ENCODE measurements at places on chromosomes 4 and X.

DNA sequence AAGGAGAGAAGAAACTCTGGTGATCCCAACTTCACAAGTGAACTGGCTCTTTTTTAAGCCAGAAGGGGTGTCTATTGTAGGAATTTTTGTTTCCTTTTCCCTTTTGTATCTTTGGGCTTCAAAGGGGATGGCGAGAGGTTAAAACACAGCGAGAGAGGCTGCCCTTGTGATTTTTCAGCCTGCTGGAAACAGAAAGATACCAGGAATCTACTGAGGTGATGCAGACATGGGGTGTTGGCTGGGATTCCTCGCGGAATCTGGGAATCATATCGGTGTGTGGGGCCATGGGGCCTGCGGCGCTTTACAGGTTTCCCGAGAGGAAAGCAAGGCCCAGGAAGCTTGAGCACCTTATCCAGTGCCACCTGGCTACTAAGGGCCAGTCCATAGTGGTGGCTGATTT, 99.4 kb upstream of the STX18 start:
- DNase-seq, result no peak

GRCh38 chr4:122980860-122981259, 58.5 kb upstream of the NUDT6 start:
- no peak for DNase-seq

- no peak for DNase-seq
Measured at GRCh38 chrX:109831326-109831985, 98.4 kb upstream of the ACSL4 start.

DNA sequence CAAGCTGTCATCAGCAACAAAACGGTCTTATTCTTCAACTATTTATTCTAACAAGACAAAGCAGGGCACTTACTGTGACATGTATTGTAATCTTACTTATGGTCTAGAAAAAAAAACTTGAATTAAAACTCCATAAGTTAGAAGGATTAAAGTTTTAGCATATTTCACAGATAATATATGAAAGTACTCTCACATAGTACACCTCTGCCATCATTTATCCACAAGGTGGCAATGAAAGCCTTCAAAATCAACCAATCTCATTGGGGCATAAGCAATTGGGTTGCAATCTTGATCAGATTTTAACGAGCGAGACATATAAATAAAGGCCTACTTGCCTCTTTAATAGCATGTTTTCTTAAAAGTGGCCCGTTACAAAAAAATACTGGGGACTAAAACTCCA, 1382.9 kb downstream of the FAM133A start:
- no peak for DNase-seq

GRCh38 chrX:100830143-100830542, 10.0 kb downstream of the CSTF2 start:
- DNase-seq, result no peak

- DNase-seq, result no peak
Measured at GRCh38 chrX:149681182-149681581, 30.7 kb upstream of the MAGEA11 start.

GRCh38 chr4:132071815-132072214, 1077.3 kb upstream of the PCDH10 start:
- no peak for DNase-seq

DNA sequence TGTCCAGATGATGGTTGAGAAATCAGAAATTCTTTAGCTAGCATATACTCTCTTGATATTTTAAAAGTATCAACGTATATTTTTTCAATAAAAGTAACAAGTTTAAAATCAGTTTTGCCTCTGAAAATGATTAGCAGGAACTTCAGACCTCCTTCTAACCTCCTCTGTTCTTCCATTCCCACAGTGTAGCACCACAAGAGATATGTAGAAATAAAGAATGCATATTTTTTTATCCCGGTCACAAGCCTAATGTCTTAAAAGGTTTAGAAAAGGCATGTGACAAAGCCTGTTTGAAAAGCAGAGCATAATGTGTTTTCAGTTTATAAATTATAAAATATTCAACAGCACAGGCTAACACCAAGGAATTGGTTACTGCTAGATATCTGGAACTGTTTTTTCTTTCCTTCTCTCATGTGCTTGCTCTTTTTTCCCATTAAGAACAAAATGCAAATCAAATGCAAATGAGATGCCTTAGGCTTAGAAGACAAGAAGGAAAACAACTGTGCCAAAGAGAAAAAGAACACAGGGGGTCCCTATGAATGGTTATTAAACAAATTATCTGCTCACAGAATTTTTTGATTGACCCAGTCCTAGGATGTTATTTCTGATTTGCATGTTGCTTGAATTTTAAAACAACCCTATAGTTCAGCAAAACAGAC, 351.7 kb upstream of the FAM241A start:
- DNase-seq, result no peak

GRCh38 chrX:21839334-21840192, at the start of gene MBTPS2:
Gene MBTPS2 (plus strand): TSS chrX:21839617. CDS start chrX:21839735, 118 bp downstream.
- DNase-seq, result peak; percentile 63

DNA sequence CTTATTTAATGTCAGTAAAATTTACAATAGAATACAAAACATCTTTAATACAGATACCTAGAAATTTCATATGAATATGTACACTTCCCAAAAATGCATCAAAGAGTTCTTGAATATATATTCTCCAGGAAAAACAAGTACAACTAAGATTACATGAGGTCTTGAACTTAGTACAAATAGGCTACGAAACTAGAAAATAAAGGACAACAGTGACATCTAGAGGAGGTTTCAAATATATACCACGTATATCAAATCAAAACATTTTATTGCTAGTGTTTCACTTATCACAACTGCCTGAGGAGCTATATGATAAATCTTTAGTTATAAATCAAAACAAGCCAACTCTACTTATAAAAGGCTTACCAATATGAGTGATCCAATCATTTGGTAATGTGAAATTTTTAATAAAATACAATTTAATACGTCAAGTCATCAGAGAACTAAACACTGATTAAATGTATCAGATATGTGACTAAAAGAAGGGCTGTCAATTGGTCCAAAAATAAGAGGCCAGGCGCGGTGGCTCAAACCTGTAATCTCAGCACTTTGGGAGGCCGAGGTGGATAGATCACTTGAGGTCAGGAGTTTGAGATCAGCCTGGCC, 36.6 kb downstream of the ANAPC10 start:
- no peak for DNase-seq

- DNase-seq, result no peak
Measured at GRCh38 chr4:81030061-81030980, at the start of gene BMP3. Gene BMP3 (plus strand): TSS chr4:81030708. CDS start chr4:81031285, 577 bp downstream.

- no peak for DNase-seq
Measured at GRCh38 chr4:14399848-14400247, 602.4 kb upstream of the CPEB2 start.

GRCh38 chr4:92988301-92988700, 684.5 kb downstream of the GRID2 start:
- DNase-seq, result no peak

DNA sequence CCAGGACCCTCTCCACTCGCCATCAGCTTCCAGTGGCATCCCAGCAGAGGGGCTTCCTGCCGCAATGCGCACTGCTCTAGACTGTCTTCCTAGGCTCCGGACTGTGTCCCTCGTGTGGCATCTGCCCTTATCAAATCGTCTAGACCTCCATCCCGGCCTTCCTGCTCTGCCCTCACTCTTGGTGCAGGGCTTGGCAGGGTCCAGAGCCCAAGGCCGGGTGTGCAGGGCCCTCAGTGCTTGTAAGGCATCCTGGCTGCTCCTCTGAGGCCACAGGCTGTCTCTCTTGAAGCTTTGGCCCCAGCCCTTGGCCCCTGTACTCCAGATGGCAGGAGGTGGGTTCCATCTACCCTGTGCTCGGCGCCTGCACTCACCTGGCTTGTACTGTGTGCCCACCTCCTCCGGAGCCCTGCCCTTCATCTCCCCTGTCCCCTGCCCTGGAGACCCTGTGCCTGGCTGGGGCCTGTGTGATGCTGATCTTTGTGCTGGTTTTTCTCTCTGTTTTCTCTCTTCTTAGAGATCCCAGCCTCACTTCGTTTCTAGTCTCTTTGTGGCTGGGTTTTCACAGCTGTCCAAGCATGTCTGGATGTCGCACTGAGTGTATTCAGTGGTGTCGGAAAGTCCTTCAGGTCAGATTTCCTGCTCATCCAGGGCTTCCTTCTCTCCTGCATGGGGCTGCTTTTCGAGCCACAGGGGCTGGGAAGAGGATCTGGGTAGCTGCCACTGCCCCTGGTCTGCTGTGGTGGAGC, 3.7 kb upstream of the TREX2 start:
- DNase-seq, result no peak

DNA sequence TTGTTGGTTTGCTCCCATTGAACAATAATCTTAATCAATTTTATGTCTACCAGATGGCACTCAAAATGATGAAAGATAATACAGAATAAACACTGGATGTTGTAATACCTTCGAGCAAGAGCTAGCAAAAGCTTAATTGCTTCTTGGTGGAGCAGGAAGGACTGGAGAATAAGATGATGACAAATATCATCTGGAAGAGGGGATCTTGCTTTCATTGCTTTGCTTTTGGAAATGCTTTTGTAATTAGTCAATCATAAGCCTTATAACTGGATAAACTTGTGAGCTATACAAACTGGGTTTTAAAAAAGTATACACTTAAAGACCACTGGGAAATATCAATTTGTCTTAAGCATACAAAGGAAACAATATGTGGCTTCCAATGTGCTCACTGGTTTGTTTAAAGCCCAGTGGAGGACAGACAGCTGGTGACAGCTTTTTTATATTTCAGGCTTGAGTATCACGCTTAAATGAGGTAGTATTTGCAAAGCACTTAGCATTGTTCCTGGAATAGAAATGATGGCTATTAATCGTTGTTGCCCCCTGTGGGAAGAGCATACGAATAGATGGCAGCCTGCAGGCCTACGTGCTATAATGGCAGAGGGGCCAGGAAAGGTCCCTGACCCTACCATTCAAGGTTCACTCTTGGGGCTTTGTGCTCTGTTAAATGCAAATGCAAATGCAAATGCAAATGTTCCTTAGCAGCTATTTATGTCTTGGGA, 61.2 kb downstream of the TMEM150C start:
- DNase-seq, result no peak

DNA sequence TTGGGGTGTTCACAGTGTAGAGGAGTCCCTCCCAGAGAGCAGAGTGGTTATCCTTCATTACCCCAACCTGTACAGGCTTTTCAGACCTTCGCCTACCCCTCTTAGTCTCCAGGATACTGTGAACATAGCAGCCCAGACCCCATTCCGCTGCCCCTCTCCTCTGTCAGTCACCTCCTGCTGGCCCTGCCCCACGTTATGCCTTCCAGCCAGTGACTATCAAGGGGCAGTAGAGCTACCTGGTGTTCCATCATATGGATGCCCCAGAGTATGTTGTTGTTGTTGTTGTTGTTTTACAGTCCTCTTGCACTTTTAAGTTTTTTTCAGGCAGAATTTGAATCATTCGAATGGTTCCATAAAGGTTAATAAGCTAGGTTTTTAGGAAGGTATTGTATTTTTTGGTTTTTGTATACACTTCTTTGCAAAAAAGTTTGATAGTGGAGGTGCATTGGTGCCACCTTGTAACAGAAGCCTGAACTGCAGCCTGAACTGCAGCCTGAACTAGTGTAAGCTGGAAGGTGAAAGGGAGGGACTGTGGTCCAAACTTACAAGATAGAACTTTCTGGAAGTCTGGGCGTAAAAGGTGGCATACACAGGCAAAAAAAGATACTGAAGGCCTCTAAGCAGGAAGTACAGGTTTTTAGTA, 101.4 kb upstream of the RAB40AL start:
- DNase-seq, result no peak

DNA sequence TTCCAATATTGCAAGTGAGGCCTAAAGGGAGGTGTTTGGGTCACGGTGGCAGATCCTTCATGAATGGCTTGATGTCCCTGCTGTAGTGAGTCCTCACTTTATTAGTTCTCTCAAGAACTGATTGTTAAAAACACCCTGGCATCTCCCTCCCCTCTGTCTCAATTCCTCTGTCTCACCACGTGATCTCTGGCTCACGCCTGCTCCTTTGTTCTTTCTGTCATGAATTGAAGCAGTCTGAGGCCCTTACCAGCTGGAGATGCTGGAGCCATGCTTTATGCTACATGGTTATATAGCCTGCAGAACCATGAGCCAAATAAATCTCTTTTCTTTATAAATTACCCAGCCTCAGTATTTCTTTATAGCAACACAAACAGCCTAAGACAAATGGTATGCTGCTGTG, 980.7 kb upstream of the GRIA3 start:
- DNase-seq, result no peak

GRCh38 chrX:119685225-119686066, 7.5 kb downstream of the SEPTIN6 start:
- DNase-seq, result no peak

GRCh38 chr4:128831531-128832242, 22.2 kb downstream of the JADE1 start:
- no peak for DNase-seq

DNA sequence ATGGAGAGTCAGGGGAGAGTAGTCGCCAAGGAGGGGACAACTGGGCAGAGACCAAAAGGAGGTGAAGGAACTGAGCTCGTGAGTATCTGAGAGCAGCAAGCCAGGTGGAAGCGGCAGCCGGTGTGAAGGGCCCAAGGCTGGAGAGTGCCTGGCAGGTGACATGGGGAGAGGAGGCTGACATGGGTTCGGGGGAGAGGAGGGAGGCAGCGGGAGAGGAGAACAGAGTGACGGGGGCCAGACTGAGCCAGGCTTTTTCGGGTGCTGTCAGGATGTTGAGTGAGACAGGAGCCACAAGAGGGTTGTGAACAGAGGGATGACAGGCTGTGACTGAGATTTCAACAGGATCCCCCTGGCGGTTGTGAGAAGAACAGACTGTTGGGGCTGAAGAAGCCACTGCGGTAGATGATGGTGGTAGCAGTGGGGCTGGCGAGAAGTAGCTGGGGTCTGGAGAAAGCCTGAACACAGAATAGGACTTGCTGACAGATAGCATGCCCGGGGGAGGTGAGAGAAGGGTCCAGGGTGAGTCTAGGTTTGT, 5.7 kb downstream of the ELK1 start:
- DNase-seq, result no peak

GRCh38 chrX:139483699-139484098, 46.8 kb upstream of the F9 start:
- no peak for DNase-seq

DNA sequence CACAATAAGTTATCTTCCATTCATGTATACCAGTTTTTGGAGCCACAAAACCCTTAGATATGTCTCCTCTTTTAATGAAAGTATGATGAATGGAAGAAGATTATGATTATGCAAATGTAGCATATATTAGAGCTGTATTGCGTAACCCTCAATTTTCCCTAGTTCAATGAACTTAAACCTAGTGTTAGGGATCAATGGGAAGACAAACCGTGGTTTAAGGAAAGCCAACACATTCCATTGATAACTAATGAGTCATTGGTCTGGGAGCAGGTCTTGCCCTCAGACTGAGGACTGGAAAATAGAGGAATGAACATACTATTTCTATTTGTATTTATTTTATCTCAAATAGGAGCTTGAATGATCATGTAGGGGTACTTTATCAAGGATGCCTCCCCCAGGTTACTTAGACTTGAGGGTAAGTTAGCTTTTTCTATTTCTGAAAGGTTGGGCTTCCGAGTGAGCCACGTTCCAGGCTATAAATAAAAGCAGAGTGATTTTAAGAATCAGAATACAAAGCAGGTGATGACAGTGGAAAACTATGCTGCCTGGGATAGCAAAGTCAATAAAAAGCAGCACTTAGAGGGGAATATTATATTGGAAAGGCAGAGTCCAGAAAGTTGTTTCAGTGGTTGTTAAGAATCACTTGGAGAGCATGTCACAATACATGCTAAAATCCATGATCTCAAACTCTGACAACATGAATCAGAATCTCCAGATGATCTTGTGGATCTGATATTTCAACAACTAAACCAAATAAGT, 356.0 kb downstream of the ADAM29 start:
- no peak for DNase-seq

Data from stimulated activated CD8-positive, alpha-beta memory T cell treated with anti-CD3 and anti-CD28 coated beads, Interleukin-12 subunit alpha, Interleukin-12 subunit beta, amount 100 ng/mL, for 4 hours (primary cell).